ENCODE measurements at places on chromosomes 12 and 14.

DNA sequence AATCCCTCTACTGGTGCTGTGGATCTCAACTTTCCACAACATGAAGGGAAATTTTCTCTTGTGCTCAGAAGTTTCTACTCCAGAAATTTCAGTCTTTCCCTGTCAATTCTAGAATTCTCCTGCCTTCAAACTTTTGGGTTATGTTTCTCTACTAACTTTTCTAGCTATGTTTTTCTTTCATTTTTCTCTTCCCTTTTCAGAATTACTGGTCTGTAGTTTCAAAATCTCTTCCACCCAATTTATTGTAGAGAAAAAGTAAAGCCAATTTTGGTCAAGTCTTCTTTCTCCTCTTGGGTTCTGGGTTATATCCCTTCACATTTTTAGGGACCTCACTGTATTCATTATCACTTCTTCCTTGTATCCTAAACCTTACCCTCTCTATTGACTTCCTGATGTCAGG, 18.9 kb downstream of the CNTN1 start:
- DNase-seq: no peak

GRCh38 chr12:93108985-93109384, 179.9 kb upstream of the EEA1 start:
- DNase-seq: no peak

- no peak for DNase-seq
These were observed 641.1 kb upstream of the TBX3 start for GRCh38 chr12:115324949-115325593.

DNA sequence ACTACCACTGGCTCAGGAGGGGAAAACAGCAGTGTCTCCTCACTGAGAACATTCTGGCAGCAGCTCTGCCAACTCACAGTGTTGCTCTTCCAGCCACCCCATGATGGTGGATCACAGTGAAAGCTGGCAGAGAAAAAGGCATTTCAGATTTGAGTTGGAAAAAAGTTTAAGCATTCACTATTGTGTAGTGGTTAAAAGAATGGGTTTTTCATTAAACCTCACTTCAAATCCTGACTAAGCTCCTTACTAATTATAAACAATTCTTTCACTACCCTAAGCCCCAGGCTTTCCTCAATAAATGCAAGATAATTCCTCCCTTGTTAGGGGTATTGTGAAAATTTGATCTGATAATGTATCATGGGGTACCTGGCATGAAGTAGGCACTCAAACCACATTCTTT, 518.1 kb downstream of the SNAPC1 start:
- DNase-seq: no peak

GRCh38 chr14:23478109-23478759, 8.7 kb downstream of the NGDN start:
- peak; percentile 57 for DNase-seq

- no peak for DNase-seq
These were observed 7.3 kb downstream of the KRT79 start for GRCh38 chr12:52826611-52827498.

- peak; percentile 54 for DNase-seq
These were observed at the start of gene PLXNC1 for GRCh38 chr12:94147991-94148738. PLXNC1 (plus strand) TSS chr12:94148577; CDS start chr12:94148972, 395 bp downstream.

Measured in naive B cell (primary cell).